ENCODE measurements at places on chromosomes 7 and 10.

DNA sequence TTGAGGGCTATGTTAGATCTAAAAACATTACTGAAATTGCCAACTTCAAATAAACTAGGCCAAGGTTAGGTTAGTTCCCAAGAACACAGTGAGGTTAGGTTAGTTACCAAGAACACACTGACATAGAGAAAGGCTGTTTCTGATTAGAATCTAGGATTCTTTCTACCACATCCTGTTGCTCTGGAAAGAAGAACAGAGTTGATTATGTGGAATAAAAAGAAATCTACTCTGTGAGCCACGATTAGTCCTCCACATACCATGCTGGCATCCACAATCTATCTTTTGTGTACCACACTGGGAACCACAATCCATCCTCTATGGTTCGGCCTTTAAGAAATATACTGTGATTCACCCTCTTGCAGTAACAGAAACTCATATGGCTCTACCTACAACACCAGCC lies 91.4 kb downstream of the LRRTM3 start:
- H3K4me3 ChIP-seq: no peak overlapping the region
- no peaks in the 10 kb centered on the region for H3K27me3 ChIP-seq
- no peak for DNase-seq
- no peaks in the 10 kb centered on the region for H3K36me3 ChIP-seq
- peak overlapping the region; percentile 46 for H3K27ac ChIP-seq

- H3K36me3 ChIP-seq: no peaks in the 10 kb centered on the region
- no peaks in the 10 kb centered on the region for H3K4me1 ChIP-seq
- no peak overlapping the region for H3K27ac ChIP-seq
- no peak overlapping the region for H3K4me3 ChIP-seq
These were observed 9.5 kb upstream of the SEM1 start for GRCh38 chr7:96719164-96719563.

DNA sequence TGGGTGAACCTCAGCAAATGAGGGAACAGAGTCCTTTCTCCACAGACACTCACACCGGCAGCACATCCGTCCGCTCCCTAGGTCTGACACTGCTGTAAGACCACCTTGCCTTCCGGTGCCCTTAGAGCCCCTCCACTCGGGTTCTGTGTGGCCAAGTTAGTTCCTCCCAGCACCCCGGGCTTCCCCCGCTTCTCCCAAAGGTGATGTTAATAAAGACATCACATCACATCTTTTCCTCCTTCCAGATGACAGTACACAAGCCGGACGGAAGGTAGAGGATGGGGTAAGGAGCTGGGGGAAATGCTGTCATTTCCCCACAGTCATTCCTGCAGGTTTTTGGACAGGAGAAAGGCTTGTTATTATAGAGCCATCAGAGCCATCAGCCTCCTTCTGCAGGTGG lies 42.3 kb downstream of the OAT start:
- no peaks in the 10 kb centered on the region for H3K4me1 ChIP-seq
- no peak overlapping the region for H3K27ac ChIP-seq
- no peaks in the 10 kb centered on the region for H3K36me3 ChIP-seq
- no peak overlapping the region for H3K4me3 ChIP-seq
- peaks cover 24% of the 10 kb centered on the region for H3K27me3 ChIP-seq

DNA sequence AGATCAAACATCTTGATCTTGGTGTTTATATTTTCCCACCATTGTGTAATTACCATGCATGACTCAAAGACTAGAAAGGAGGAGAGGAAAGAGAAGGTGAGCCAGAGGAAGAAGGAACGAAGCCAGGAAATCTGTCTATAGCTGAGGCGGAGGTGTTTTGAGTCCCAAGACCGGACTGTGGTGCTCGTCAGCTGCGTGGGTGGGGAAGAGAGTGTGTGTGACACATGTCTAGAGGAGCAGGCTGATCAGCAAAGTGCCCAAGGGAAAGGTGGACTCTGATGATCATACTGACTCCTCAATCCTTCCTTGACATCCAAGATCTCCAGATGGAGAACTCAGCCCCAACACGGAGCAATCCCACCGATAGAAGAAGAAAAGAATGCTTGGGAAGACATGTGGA lies 189.5 kb upstream of the MINDY3 start:
- H3K36me3 ChIP-seq: no peaks in the 10 kb centered on the region
- H3K27ac ChIP-seq: no peak overlapping the region
- H3K27me3 ChIP-seq: no peaks in the 10 kb centered on the region
- no peak overlapping the region for H3K4me3 ChIP-seq

DNA sequence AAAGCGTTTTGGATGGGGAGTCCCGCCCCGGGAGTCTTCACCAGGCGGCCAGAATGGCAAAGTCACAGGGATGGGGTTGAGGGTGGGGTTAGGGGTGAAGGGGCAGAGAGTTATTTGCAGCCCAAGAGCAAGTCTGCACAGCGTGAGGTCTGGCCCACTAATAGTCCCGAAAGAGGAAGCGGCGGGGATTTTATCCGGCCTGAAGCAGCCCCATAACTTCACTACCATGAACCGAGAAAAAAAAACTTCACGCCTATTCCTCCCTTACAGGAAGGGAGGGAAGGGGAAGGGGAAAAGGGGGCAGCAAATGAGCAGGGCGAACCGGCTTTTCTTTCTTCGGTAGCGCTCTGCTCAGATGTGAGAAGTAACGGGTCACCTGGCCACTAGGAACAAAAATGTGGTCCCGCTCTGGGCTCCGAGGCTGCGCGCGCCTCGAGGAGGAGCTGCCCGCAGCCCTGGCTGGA lies 712 bp downstream of the ITPRIP start:
- H3K36me3 ChIP-seq: peaks cover 24% of the 10 kb centered on the region
- DNase-seq: no peak
- peaks cover 1% of the 10 kb centered on the region for H3K27me3 ChIP-seq

- no peak overlapping the region for H3K27ac ChIP-seq
- no peaks in the 10 kb centered on the region for H3K36me3 ChIP-seq
- no peak overlapping the region for H3K4me3 ChIP-seq
- peaks cover 5% of the 10 kb centered on the region for H3K4me1 ChIP-seq
- DNase-seq: no peak
These were observed 20.4 kb upstream of the LIMK1 start for GRCh38 chr7:74063223-74063641.
